Activated naive CD4-positive, alpha-beta T cell treated with anti-CD3 and anti-CD28 coated beads, Interleukin-2, amount 50 U/mL, for 16 hours (primary cell): ENCODE measurements at places on chromosomes 4 and X.
A peak's percentile ranks its signal among the peaks of the same experiment; 100 is the strongest.

GRCh38 chr4:150720973-150721518 lies 139.1 kb downstream of the MAB21L2 start:
- no peak for DNase-seq

- DNase-seq, result no peak
These were observed 240.2 kb upstream of the F9 start for GRCh38 chrX:139290310-139290709.

GRCh38 chr4:96305030-96305429 lies 465.1 kb downstream of the PDHA2 start:
- DNase-seq, result no peak

- DNase-seq, result no peak
These were observed 62.7 kb downstream of the DCTD start for GRCh38 chr4:182854466-182854865.

DNA sequence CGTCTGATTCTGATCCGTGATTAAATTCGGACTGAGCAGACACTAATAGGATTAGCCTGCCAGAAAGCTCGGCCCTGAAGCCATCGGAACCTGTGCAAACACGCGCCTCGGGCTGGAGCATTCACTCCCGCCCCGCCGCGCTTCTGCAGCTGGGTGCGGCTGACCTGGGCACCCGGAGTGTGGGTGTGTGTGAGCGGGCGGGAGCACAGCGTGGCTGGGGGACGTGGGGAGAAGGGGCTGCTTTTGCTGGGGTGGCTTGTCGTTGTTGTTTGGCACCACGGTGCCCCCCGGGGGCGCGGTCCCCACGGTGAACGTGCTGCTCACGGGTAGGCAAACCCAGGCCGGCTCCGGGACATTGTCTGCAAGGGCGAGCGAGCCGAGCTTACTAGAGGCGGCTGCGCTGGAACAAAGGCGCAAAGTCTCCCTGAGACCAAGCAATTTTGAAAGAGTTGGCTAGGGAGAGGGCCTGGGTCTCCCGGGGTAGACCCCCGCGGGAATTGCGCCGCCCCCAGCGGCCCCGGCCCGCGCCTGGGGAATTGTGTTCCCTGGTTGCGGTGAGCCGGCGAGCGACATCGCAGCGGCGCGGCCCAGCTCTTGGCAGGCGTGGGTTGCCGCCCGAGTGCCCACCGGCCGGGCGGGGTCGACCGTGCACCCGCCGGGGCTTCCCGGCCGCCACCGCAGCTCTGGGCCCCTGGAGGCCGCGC lies 1.4 kb downstream of the MAMLD1 start:
- peak; percentile 23 for DNase-seq

GRCh38 chr4:140298001-140298400 lies 75.4 kb upstream of the SCOC start:
- no peak for DNase-seq

- DNase-seq, result no peak
These were observed 200.0 kb downstream of the PALLD start for GRCh38 chr4:168696826-168697225.

- DNase-seq, result no peak
These were observed 119.5 kb upstream of the LIMCH1 start for GRCh38 chr4:41418444-41418843.

DNA sequence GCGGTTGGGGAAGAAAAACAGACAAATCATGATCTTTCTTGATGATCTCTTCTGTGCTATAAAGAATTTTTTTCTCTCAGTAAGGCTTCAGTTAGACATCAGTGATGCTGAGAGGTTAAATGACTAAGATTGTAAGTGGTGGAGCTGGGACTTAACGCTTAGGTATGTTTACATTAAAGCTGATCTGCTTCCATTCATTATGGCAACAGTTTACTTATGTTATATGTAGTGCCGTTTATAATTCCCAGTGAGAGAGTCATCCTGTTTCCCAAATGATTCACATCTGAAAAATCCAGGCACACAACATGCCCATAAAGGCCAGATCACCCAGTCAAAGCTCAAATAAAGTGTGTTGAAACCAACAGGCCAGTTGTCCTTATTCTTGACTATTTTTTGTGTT lies 50.1 kb downstream of the CENPVL3 start:
- DNase-seq, result no peak

DNA sequence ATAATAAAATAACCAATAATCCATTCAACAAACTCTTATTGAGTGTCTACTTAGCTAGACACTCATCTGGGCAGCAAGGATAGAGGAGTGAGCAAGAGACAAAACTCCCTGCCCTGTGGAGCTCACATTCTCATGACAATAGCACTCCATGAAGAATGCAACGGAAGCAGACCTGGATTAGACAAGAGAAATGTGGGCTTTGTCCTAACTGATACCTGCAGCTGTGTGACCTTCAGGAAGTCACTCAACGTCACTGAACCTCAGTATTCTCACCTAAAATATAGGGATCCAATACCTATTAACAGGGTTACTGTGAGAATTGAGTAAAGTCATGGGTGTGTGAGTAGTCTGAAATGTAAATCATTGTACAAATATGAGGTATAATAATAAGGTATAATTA lies 61.2 kb downstream of the NDNF start:
- DNase-seq, result no peak

DNA sequence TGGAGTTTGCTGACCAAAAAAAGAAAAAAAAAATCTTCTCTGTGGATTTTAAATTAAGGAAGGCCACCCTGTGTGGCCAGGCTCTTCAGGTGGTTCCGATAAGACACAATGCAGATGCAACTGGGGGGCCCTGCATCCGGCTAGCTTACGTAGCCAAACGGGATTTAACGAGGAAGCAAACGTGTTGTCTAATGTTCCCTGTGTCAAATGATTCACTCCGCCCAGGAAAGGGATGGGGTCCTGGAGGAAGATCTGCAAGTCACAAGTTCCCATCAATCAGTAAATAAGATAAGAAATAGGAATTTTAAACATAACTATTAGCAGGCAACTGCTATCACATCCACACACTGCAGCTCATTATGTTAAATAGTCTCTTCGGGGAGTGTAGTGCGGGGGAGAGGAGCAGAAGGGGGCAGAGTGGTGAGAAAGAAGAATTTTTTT lies 216.4 kb upstream of the GYPA start:
- no peak for DNase-seq

DNA sequence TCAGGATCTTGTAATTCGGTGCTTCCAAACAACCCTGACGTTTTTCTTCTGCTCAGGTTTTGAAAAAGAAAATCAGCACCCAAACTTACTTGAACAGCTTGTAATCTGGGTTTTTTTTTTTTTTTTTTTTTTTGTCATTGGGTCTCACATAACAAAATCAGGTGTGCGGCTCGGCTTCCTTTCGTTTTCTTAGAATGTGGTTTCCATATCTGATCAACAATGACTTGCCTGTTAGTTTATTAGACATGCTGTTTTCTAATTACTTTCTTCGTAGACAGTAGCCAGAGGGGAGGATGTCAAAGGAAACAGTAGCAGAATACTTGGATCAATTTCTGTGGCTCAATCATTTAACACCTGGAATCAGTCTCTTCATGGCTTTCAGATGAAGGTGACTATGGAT lies 890 bp upstream of the FREM3 start:
- DNase-seq, result no peak

- DNase-seq, result no peak
These were observed 3.4 kb upstream of the ATP11C start for GRCh38 chrX:139936259-139936658.

- no peak for DNase-seq
These were observed 1.4 kb downstream of the PLXNB3 start for GRCh38 chrX:153765138-153766079.

- no peak for DNase-seq
These were observed 76.0 kb downstream of the NAT8L start for GRCh38 chr4:2135083-2135482.

DNA sequence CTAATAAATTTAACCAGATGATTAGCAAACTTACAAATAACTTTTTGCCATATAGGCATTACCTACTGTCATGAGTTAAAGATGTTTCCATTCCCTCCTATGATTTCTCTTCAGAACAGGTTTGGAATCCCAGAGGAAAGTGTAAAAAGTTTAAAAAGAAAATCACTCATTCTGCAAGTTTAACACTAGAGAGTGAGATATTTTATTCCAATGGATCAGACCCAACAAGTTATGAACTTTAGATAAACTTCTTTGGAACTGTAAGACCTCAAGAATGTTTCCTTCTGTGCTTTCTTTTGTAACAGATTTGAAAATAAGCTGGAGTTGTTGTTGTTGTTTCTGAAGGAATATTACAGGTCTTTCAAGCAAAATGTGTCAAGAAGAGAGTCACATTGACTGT lies 51.6 kb downstream of the PPP3CA start:
- no peak for DNase-seq

- no peak for DNase-seq
These were observed 245.2 kb downstream of the RAB28 start for GRCh38 chr4:13238936-13239335.

GRCh38 chrX:13092455-13092941 lies 48.1 kb upstream of the FAM9C start:
- DNase-seq, result peak; percentile 69

- no peak for DNase-seq
These were observed 73.8 kb downstream of the MTMR1 start for GRCh38 chrX:150767045-150767395.

DNA sequence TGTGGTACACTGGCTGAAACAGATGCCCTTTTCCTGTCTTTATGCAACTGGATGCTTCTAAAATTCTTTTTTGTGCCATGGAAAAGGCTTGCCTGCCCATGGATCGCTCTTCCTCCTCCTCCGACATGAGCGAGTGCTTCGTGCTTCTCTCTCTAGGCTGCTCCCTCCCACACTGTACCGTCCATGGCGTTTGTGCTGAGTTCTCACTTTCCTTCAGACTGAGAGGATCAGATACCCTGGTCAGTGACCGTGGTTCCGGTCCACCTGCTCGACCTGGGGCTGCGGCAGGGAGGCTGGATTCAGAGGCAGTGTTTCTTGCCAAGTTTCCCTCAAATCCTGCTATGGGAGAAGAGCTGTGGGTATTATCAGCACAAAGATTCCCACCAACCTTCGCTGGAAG lies 10.2 kb upstream of the CLDN24 start:
- DNase-seq, result no peak

DNA sequence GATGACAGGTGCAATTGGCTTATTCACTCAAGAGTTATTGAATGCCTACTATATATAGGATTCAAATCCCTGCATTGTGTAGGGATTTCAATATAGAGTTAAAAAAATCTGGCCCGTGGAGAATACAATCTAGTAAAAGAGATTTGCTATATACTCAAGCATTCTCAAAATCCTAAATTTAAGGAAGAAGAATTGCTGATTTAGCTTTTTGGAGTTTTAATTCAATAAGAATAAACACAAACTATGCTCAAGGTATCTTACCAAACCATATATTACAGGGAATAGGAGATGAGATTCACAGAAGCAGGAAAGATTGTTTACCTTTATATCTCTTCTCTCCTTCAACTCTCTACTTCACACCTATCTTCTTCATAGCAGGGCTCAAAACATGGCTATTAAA lies 476.8 kb downstream of the PACRGL start:
- DNase-seq, result no peak

GRCh38 chr4:187414716-187415115 lies 580.9 kb upstream of the ZFP42 start:
- no peak for DNase-seq

- DNase-seq, result no peak
These were observed 27.6 kb upstream of the TMEM184C start for GRCh38 chr4:147589586-147589985.

- DNase-seq, result no peak
These were observed 97.8 kb downstream of the TMEM47 start for GRCh38 chrX:34559325-34559724.

DNA sequence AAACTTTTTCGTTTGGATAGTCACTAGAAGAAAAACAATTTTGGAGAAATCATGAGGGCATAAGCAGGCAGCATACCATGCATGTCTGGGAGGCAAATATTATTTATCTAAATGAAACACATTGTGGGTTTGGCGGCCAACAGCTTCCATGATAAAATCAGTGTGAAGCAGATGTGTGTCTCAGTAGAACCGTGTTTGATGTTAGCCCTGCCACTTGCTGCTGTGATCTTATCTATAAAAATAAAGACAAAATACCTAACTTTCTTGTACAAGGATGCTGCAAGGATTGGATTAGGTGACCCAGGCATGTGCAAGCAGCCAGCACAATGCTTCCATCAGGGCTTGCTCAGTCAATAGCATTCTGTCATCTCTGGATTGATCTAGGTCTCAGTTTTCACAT lies 341.4 kb downstream of the PACRGL start:
- DNase-seq, result no peak

DNA sequence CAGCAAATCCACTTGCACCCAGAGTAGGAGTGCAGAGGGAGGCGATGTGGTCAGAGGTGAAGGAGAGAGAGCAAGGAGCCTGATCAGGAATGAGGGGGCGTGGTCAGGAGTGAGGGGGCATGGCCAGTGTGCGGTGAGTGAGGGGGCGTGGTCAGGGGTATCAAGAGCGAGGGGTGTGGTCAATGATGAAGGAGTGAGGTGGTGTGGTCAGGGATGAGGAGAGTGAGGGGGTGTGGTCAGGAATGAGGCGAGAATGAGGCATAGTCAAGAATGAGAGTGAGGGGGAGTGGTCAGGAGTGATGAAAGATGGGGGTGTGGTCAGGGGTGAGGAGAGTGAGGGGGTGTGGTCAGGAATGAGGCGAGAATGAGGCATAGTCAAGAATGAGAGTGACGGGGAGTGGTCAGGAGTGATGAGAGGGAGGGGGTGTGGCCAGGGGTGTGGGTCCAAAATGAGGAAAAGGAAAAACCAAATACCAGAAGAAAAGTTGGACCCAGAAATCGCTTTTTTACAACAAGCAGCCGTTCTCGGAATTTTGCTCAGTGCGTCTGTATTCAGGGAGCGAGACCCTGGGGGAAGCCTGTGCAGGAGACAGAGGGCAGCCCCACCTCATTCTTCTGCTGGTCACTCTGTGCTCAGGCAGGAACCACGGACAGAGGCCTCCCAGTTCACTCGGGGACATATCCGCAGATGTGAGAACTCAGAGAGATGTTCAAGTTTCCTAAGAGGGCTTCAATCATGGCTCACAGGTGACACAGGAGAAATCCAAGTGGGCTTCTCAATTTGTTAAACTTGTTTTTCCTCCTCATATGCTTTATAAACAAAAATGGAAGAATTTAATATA lies 47.5 kb downstream of the MAGEA1 start:
- no peak for DNase-seq

DNA sequence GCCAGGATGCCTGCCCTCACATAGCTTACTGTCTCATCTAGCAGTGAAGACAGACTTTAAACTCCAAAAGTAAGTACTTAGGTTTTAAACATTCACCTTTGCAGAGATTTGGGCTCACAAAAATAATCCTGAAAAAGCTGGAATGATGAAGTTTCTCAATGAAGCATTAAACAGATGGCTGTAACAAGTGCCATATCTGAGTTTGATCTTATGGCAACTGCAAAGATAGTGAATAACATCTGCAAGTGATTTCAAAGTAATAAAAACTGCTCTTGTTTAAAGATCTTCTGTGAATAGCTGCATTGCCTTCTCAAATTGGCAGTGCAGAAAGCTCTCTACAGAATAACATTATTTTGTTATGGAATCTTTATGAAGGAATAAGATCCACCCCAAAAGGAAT lies 271.2 kb upstream of the SMIM31 start:
- no peak for DNase-seq

- no peak for DNase-seq
These were observed 64.3 kb upstream of the WDR17 start for GRCh38 chr4:176001151-176002006.
